Umbilical cord (tissue), 2 donors: ENCODE measurements at places on chromosomes 1 and 21. TPM values are rescaled to one million over a fixed set of nuclear protein-coding genes. Genes with fewer than 3 reads are reported as not detected.
A peak's percentile ranks its signal among the peaks of the same experiment; 100 is the strongest.

- DNase-seq, result no peak
These were observed 3.6 kb upstream of the ABCA4 start for GRCh38 chr1:94124538-94124937.

- peak; percentile 68 for DNase-seq
These were observed 152.8 kb downstream of the TTLL7 start for GRCh38 chr1:83846138-83846537.

Gene CENPL
- 12.5 TPM for total RNA-seq

GRCh38 chr1:43931711-43932660 lies 1.6 kb upstream of the ARTN start:
- DNase-seq, result no peak

- no peak for DNase-seq
These were observed 32.3 kb downstream of the PTPRC start for GRCh38 chr1:198671136-198671535.

Gene CLCA1
- total RNA-seq, result 0.72 TPM

DNA sequence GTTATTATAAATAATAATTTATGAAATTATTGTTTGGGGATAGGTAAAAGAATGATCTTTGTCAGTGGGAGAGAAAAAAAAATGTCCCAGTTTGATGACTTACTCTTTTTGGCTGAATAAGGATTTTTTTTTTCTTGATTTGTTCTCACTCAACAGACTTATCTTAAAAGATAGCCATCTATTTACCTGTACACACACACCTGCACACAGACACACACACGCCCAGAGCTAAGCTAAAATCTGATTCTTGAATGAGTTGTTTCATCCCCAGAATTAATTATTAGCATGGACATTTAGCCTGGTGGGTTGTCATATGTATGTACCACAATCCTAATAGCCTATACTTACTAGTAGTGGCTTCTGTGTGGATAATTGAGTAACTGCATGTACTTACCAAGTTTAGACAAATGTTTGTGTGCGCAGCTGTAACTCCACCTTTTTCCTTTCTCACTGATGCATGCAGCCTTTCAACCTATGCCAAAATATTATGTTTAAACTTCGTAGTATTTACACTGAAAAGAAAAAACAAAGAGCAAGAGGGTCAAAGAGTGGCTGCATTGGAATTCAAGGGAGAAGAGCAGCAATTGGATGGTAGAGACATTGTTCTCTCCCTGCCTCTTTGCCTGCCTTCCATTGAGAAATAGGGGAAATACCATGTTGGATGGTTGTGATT lies 174.3 kb downstream of the ADGRL2 start:
- no peak for DNase-seq
